ENCODE measurements at places on chromosomes 12 and 14. TPM values are rescaled to one million over a fixed set of nuclear protein-coding genes. Genes with fewer than 3 reads are reported as not detected.

The FAM181A gene
- total RNA-seq = not detected

The RPGRIP1 gene
- not detected for total RNA-seq

The FGF23 gene
- total RNA-seq = not detected

The GZMB gene
- not detected for total RNA-seq

The MANSC4 gene
- total RNA-seq = not detected

The CISTR gene
- total RNA-seq = not detected

The TBX3 gene
- 22.0 TPM for total RNA-seq

The SMOC1 gene
- total RNA-seq = 0.65 TPM

The ISCU gene
- total RNA-seq = 189 TPM

The CCDC196 gene
- total RNA-seq = not detected

The NRXN3 gene
- under 0.01 TPM for total RNA-seq

The LRFN5 gene
- total RNA-seq = 1.3 TPM

The MUCL1 gene
- not detected for total RNA-seq

The GPRC5A gene
- total RNA-seq = 25.9 TPM

The LALBA gene
- total RNA-seq = not detected

The EXOC3L4 gene
- 1.6 TPM for total RNA-seq

The AVPR1A gene
- total RNA-seq = under 0.01 TPM

The C12orf54 gene
- not detected for total RNA-seq

The STYK1 gene
- 0.14 TPM for total RNA-seq

The LRTM2 gene
- not detected for total RNA-seq

The RHNO1 gene
- total RNA-seq = 14.9 TPM
